ENCODE measurements at places on chromosomes 1 and 21.
A peak's percentile ranks its signal among the peaks of the same experiment; 100 is the strongest.

- no peak for DNase-seq
Measured at GRCh38 chr1:187280031-187280430, 451.3 kb downstream of the PLA2G4A start.

DNA sequence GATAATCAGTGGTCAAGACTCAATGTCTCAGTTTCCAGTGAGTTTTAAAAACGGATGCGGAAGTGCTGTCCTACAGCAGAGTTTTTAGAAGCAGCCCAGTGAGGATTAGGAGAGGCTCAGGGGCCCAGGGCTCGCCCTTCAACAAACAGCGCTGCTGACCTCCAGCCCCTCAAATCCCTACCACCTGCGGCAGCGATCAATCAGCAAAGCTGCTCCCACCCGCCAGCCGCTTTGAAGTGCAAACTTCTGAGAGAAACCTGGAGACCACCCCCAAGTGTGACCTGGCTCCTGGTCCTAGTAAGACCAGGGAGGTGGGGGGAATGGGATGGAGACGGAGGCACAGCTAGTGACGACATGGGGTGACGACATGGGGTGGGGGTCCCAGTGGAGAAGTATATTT lies 14.4 kb downstream of the ZBTB17 start:
- no peak for DNase-seq

DNA sequence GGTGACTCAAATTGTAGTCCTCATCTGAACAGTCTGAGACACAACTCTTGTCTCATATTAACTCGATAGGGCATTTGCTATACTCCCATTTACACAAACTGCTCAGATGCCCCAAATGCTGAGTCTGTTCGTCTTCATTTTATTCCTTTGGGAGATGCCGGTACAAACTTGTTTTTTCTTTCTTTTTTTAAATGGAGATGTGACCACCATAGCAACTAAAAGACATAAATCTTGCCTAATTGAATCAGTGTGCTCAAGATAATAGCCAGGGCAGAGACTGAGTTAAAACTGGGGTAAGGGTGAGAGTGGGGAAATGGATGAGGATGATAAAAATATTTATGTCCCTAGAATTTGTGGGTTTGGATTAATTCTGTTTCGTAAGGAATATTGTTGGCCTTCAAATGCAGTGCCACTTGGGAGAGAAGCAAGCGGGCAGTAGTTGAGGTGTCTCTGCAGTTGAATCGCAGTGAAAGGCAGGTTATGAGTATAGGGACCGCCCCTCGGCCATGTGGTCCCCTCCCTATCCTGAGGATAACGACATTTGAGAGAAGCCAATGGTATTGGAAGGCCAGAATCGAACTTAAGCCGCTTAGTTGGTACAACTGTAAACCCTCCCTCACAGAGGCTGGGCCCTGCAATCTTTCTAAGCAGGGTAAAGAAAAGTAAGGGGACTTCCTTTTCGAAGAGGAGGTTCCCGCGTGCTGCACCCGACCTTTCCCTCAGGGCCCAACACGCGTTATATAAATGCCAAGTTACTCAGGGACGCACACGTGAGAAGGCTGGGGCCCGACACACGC lies 859 bp upstream of the LRRC8B start:
- DNase-seq: no peak

DNA sequence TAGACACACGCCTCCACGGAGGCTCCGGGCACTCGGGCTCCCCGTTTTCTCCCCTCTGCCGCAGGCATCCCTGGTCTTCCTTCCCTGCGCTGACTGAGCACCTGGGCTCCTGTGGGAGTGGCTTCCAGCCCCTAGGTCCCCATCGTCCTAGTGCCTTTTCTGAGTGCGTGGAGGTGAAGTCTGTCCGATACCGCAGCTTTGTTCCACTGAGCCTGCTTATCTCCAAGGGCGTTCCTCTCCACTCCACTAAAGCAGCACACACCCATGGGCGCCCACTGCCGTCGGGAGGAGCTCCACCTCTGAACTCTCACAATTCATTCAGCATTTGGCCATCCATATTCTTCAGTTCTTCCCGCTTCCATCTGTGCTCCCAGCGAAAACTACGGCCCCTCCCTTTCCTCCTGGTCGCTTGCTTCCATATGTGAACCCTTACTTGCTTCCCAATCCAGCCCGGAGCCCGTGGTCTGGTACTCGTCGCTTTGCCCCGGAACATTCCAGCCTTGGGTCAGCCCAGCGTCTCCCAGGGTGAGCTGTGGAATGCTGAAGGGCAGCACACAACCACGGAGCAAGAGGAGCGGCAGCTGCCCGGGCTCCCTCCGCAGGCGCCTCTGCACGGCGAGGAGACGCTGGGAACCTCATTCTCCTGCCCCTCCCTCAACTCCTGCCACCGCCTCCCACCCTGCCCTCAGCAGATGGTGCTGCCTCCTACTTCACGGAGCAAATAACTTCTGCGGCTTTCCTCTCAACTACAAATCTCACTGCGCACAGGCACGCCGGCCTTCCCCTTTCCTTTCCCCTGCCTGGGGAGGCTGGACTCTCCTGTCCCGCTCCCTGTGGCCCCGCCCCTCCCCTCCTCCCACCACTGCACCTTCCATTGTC lies 27.5 kb downstream of the ATP8B2 start:
- DNase-seq: peak; percentile 52

GRCh38 chr1:114080511-114081436 lies 72.9 kb downstream of the SYT6 start:
- DNase-seq: no peak

GRCh38 chr1:1326075-1326605 lies 1.5 kb downstream of the CPTP start:
- no peak for DNase-seq

DNA sequence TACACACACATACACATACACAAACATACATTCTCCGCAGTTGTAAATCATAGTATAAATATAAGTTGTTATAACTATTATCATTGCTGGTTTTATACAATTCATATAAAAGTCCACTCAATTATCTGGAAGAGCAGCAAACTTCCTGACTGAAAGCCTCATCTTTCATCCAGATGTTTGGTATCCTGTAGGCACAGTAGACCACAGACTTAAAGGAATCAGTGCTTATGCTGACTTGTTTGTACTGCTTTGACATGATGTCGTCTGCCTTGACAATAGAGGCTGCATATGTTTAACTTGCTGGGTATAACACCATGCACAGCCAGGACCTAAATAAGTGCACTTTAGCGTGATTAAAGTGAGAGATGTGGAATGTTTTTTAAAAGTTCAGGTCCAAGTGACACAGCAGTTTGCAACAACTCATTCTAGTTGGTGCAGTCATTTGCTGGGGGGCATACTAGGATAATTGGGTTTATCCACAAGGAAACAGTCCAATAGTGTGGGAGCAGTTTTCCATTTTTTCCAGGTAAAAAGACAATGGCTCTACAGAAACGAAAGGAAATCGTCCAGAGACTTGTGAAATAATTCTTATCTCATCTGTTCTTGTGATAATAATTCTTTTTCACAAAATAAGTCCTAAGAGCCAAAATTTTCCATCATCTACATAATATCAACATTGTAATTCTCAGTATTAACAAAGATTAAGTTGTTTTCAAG lies 110.3 kb upstream of the TSPAN2 start:
- no peak for DNase-seq

Data from fibroblast of skin of scalp (primary cell).